ENCODE measurements at places on chromosomes 1 and 21.

DNA sequence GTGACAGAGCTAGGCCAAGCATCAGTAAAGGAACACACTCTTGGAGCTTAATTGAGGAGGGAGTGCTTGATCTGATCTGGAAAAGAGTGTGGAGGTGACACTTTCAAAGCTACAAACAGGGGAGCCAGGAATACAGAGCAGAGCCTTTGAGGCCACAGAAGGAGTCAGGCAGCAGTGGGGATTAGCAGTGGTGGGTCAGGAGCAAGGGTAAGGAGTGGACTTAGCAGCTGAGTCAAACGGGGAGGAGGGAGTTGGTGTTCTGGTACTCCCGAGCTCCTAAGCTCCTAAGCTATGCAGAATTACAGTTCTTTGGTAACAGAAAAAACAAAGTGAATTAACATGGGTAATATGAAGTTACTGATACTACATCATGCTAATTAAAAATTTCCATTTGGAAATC is 14.5 kb downstream of the RAB4A start:
- no peak for DNase-seq

DNA sequence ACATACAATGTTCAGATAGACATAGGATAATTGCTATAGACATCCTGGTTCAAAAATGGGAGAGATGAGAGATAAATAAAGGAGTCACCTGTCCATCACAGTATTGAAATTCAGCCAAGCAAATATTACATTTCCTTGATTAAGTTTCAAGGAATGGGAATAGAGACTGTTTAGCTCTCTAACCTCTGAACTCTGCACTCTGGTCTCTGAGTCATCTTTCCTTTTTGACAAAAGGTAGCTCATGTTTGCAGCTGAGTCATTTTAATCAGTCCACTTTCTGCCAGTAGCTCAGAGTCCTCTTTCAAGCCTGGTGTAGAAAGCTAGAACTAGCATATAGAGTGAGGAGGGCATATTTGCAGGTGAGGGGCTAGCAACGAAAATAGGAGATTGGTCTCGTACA is 51.4 kb upstream of the GJA8 start:
- no peak for DNase-seq

DNA sequence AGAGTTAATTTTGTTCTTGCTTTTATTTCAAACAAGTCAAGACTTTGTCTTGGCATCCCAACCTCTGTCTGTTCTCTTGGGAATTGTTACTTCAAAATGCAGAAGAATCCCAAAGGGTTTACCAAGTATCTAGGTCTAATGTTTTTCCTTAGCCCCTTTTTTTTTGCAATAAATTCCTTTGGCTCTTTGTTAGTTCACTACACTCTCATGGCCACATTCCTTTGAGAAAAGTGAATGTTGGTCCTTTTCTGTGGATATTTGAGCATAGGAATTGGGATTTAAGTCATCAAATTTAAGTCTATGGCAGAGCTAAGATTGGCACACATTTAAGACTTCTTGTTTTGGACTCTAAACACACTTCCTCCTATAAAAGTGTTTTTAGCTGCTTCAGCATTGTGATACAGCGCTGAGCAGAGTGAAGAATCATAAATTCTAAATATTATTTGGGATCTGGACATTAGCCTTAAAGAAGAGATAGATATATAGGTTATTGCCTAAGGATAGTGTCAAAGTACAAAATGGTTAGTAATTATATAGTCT is 1.9 kb downstream of the BTF3L4 start:
- DNase-seq: no peak

GRCh38 chr1:209363112-209363511 is 220.4 kb upstream of the CAMK1G start:
- DNase-seq: no peak

DNA sequence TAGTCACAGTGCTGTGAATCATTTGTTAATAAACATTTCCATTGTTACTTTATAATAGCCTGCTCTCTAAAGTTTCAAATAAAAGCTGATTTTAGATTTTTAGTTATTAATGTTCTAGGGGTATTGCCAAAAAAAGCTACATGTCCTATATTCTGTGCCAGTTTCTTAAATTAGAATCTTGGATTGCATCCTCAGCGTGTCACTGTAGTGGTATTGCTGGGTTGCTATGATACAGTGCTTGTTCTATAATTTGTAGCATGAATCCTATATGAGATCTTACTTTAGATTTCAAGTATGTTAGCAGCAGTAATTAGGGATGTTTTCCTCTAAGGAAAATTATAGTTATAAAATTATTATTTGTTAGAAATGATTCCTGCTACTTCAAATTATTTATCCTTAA is 16.4 kb downstream of the PPP2R5A start:
- DNase-seq: no peak

- no peak for DNase-seq
These were observed 33.3 kb upstream of the DEGS1 start for GRCh38 chr1:224149709-224150108.

- DNase-seq: no peak
These were observed 96.0 kb upstream of the PAXBP1 start for GRCh38 chr21:32867597-32867996.

GRCh38 chr1:205430696-205431305 is 8.9 kb upstream of the LEMD1 start:
- DNase-seq: peak; percentile 70

DNA sequence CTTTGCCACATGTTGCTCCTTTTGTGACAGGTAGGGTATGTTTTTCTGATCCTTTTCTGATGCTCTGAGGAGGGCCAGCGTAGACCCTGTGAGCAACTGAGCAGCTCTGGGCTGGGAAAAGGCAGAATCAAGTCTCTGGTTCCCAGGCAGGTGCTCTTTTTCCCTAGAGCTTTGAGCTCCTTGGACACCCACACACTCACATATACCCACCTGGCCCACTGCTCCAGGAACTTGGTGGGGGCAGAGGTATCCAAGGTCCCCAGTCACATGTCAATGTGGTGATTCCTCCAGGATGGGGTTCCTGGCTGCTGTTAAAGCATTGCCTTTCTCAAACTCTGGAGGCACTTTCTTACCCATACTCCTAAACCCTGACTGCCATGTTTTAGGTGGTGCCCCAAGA is 5.4 kb downstream of the CD2 start:
- no peak for DNase-seq

- no peak for DNase-seq
These were observed 320.1 kb downstream of the TGFB2 start for GRCh38 chr1:218665221-218665620.

DNA sequence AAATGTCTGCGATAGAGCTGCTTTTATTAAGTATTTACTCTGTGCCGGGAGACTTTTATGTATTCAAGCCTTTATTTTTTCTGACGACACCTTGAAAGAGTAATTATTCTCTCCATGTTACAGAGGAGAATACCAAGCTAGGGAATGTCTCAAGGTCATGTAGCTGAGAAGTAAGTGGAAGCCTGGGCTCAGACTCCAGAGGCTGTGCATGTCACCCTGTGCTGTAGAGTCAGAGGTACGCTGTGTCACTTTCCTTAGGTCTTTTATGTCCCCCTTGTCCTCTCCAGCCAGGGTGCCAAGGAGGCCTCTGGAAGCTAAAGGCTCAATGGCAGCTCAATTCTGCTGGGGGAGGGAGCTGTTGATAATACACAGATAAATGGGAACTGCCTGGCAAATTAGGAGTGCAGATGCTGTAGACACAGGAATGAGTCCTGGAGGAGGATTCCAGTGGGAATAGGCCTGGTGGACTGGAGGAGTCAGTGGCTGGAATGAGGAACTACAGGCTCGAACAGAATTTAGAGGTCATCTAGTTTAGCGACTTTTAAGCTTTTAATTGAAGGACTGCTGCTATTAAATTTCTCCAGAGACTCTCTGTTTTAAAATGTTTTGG is 9.3 kb upstream of the IL19 start:
- DNase-seq: no peak

- DNase-seq: no peak
These were observed 7.0 kb upstream of the RWDD3 start for GRCh38 chr1:95226781-95227660.

DNA sequence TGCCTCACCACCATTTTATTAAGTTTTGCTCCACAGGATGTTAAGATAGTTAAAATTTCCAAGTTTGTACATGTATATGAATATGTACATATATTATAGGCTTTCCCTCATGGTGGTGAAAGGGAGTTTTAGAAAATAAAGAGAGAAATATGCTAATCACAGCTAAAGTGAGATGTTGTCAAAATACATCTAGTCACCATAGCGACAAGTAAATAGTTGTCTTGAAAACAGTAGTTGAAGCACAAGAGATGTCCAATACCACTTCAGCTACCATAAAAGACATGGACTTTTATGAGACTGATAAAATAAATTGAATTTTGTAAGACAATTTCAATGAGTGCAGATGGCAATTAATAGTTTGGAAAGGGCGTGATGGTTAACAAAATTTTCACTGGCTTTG is 1600.0 kb downstream of the BRINP3 start:
- no peak for DNase-seq

GRCh38 chr1:1918901-1919303 is at the start of gene TMEM52:
Gene TMEM52, minus strand, starts transcription at chr1:1919279. Its CDS starts 14 bp downstream, at chr1:1919265.
- no peak for DNase-seq

GRCh38 chr1:204265665-204266064 is 51.9 kb upstream of the GOLT1A start:
- DNase-seq: no peak

- DNase-seq: no peak
These were observed 94.1 kb upstream of the VANGL1 start for GRCh38 chr1:115547696-115548095.

- no peak for DNase-seq
These were observed 152.4 kb downstream of the RWDD3 start for GRCh38 chr1:95386371-95386770.

- DNase-seq: no peak
These were observed 35.5 kb downstream of the PLA2G4A start for GRCh38 chr1:186864296-186864695.

- DNase-seq: no peak
These were observed 291.8 kb downstream of the OLFM3 start for GRCh38 chr1:101704895-101705294.

- DNase-seq: no peak
These were observed 10.5 kb downstream of the NCMAP start for GRCh38 chr1:24566236-24566867.

DNA sequence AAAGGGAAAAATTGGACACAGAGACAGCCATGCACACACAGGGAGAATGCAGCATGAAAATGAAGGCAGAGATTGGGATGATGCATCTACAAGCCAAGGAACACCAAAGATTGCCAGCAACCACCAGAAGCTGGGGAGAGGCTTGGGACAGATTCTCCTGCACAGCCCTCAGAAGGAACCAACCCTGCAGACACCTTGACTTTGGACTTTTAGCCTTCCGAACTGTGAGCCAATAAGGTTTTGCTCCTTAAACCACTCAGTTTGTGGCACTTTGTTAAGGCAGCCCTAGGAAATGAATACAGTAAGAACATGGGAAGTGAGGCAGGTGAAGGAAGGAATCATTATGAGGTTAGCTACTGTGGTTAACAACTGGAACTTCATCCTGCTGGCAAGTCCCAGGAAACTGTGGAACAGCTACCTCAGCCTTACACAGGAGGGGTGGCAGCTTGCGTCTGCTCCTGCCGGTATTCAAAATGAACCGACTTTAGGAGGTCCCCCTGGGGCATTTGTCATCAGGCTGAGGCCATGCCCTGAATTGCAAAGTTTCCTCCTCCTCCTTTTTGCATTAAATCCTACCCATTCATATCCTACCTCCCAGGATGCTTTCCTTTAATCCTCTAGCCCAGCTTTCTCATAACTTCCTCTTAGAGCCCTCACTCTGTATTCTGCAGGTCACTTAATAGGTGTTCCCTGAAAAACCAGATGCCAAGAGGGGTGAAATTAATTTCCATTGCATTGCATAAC is 15.4 kb downstream of the CD247 start:
- no peak for DNase-seq

DNA sequence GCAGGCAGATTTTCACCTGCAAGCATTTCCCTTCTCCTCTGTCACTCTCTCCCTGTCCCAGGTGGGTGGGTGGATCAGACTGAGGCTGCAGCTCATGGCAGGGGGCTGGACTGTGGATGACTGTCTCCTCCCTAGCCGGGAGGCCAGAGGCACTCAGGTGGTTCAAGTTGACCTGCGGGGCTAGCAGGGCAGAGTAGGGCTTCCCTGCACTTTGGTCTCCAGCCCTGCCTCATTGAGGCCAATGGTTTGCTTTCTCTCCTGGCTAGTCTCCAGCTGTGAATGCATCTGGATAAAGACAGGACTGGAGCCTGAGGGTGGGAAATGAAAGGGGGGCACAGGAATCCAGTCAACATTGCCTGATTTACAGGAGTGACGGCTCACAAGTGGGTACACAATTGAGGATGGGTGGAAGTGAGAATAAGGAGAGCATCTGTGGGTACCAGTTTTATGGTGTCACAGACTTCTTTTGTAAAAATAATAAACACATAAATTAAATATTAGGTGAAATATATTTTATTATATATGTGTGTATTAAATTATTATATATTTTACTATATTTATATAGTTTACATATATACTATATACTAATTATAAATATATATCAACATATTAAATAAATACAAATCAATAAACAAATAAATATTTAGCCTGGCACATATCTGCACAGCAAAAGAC is 25.6 kb downstream of the RUNX1 start:
- no peak for DNase-seq

- DNase-seq: peak; percentile 65
These were observed 22.2 kb downstream of the RUNX1 start for GRCh38 chr21:35026617-35027562.

DNA sequence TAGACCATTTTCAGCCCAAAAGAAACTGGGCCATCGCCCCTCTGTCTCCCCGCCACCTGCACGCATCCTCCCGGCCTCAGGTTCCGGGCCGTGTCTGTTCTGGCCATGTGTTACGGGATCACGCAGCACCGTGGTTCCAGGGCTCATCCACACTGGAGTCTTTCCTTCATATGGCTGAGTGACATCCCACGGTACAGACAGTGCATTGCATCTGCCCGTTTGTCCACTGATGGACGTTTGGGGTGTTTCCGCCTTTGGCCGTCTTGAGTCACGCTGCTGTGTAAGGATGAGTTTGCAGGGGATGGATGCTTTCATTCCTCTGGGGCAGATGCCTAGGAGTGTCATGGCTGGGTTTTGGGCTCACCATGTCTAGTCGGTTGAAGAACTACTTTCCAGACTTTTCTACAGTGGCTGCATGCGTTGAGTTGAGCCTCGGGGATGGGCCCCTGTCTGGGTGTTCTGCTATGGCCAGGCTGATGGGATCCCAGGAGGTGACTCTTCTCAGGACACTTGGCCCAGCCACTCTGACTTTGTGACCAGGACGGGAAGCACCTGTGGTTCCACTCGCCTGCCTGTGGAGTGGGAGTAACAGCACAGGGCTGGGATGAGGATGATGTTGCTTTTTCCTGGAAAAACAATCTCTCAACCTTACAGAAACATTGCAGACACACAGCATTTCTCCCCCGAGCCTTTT is 16.8 kb downstream of the RRP1 start:
- DNase-seq: peak; percentile 45
